Eye (tissue), 1 donor: ENCODE measurements at places on chromosomes 16 and 17.

DNA sequence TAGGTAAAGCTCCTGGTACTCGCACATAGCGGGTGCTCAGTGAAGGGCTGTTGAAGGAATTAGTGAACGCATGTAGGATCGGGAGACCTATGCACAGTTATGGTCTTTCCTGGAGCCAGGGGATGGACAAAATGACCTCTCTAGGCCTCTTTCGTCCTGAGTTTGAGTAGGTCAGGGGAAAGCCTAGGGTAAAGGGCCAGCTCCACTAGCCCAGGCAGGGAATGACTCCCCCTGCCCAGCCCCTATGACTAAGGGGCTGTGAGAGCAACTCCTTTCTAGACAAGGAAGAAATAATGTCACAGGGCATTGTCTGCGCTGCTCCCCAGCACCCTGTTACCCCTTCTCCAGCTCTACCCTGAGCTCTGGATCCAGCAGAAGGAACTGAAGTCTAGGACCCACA, 24.6 kb upstream of the FMNL1 start:
- DNase-seq, result no peak

DNA sequence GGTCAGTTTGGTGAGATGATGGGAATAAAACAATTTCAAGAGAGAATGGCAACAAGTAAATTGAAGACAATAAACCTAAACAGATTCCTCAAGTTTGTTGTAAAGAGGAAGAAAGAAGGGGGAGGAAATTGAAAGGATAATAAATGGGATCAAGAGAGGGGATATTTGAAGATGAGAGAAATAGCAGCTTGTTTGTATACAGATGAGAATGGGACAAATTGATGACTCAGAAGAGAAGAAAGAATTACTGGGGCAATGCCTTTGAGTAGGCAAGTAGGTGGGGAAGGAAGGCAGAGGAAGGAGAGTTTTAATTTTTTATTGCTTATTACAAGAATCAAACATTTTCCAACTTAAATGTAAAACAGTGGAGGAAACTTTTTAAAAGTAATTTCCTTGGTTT, 98.3 kb downstream of the CHD9 start:
- no peak for DNase-seq

GRCh38 chr17:81690066-81690465, 6.3 kb downstream of the HGS start:
- DNase-seq, result no peak

- DNase-seq, result no peak
Observed at GRCh38 chr17:72520665-72521303, 400.0 kb downstream of the SOX9 start.

DNA sequence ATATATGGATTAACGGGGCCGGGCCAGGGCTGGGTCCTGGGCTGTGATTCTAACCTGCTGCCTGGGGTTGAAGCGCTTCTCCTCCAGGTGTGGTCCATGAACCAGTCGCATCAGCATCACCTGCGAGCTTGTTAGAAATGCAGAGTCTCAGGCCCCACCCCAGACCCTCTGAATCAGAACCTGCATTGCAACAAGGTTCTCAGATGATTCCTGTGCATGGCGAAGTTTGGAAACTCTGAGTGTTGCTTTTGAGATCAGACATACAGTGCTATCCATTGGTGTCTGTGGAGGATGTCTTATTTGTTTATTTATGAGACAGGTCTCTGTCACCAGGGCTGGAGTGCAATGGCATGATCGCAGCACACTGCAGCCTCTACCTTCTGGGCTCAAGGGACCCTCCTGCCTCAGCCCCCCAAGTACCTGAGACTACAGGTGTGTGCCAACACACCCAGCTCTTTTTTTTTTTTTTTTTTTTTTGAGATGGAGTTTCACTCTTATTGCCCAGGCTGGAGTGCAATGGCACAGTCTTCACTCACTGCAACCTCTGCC, 99.8 kb downstream of the PITPNC1 start:
- no peak for DNase-seq

DNA sequence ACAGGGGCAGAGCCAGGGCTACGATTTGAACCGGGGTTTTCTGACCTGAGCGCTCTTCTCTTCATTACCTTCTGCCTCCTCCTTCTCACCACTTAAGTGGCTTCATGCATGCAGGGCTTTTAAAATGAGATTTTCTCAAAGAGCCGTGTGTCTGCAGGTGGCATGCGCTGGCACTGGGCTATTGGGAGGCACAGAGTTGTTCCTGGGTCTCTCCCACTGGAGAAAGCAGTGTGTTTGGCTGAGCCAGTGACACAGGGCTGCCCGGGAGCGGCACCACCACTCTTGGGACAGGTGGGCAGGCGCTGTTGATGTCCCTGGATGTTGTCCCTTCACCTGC, 218.8 kb upstream of the CHMP6 start:
- DNase-seq, result no peak

GRCh38 chr17:19309701-19310100, 52.8 kb downstream of the B9D1 start:
- no peak for DNase-seq

DNA sequence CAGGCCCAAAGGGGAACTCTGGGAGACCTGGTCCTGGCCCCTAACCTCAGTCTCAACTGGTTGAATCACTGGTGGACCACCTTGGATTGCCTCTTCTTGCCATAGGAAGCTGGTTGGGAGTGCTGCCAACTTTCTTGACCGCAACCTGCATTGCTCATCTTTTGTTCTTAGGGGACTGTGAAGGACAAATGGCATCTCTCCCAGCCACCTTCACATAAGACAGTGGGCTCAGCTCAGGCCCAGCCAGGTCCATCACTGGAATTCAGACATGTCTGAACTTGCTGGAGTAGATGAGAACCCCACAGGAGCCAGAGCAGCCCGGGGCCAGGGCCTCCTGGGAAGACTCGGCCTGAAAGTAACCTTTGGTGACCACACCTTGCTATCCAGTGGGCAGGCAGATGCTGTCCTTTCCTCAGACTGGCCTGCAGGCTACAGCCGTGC, 18.8 kb downstream of the ADORA2B start:
- no peak for DNase-seq

DNA sequence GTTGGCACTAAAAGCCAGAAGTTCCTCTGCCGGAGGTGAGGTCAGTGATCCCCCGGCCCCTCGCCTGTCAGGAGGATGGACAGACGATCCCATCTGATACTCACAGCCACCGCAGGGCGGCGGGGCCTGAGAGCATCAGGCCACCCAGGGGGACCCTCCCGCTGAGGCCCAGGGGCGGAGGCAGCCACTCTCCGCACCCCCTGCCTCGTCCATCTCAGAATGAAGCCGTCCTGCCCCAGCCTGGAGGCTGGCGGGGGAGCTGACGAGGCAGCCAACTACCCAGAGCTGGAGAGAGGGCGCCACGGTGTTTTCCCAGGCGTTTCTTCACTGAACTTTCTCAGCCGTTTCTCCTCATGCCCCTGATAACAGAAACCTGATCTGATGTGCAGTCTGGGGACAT, 22.6 kb downstream of the TPSD1 start:
- DNase-seq, result peak; percentile 34

DNA sequence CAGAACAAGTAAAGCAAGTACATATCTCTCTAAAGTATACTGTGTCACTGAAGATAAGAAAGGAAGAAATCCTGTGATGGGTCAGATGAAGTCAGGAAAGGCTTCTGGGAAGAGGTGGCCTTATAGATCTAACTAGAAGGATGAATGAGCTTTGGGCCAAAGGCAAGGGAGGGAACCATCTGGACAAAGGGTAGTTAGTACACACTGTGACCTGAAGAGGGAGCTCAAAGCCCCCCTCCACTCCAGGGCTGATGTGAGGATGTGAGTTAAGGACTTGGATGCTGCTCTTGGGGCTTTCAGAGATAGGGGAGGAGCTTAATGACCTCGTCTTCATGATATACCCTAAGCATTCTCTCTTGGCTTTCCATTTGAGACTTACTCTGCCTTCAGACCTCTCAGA, 185.3 kb upstream of the CACNG3 start:
- peak; percentile 76 for DNase-seq

DNA sequence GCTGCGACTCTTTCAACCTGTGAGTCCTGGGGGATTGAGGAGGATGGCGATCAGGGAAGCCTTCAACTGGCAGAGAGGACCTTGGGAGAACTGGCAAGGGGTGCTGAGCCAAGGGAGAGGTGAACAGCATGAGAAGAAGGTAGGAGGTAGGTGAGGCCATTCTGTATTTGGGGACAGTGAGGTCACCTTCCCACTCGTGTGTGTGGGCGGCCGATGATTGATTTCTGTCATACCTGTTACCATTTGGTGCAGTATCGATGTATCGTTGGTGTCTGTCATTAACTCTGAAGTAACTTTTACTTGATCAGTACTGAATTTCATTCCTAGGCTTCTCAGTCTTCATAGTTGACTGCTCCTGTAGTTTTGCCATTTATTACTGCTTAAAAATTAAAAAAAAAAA, 3.8 kb downstream of the ARSG start:
- no peak for DNase-seq

DNA sequence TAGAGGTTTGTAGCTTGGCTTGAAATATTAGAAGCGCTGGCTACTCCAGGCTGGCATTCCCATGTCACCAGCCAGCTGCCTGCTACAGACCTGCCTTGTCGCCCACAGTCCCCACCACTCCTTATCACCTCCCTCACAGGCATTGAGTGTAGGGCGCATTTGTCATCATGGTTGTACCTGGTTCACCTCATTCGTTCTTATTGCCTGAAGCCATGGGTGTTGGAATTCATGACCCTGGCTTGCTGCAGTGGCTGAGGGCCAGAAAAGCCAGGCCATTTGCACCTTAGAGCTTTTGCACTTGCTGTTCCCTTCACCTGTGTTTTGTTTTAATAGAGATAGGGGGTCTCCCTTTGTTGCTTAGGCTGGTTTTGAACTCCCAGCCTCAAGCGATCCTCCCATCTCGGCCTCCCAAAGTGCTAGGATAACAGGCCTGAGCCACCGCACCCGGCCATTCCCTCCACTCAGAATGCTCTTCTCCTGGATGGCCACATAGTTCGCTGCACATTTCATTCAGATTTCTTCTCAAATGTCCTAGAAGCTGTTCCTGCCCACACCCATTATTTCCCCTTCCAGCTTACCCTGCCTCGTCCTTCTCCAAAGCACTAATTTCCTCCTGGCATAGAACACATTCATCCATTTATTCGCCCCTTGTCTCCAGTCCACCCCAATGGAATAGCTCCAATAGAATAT, 97.6 kb downstream of the C16orf78 start:
- DNase-seq, result no peak

DNA sequence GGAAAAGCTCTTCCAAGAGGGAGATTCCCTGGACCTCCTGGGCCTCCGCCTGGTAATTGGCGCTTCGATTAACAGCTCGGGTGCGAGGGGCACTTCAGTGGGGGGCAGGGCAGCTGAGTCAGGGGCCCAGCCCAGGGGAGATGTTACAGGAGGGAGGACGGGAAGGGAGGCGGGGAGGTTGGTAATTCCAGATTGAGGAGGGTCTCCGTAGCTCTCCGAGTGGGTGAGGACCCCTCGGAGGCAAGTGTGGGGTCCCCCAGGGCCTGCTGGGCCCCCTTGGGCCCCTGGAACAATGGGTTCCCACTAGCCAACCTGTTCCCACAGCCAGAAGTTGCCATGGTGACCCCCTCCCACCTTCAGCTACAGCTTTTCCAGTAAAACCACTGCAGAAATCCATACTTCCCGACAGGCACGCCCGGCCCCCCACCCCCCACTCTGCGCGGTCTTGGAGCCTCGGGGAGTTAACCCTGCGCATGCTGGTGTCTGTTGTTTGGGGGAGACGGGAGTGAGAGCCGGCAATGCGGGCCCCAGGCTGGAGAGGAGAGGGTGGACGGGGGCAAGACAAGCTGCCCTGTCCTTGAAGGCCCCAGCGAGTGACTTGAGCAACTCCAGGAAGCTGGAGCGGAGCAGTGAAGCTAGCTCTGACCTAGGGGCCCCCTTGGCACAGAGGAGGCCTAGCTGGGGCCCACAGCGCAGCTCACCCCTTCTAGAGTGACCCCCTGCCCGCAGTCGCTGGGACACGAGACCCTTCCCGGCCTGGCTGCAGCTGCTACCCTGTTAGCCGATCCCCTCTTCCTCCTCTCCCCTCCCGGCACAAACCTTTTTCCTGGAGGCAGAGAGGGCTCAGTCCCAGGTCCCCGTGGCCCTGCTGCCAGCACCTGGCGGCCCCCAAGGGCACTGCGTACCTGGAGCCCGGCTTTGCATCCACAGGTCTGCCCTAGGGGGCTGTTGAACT, 37.8 kb downstream of the TMEM235 start:
- peak; percentile 85 for DNase-seq

GRCh38 chr16:69485361-69485760, 60.9 kb downstream of the CYB5B start:
- DNase-seq, result no peak

- no peak for DNase-seq
Observed at GRCh38 chr16:89693289-89693731, 6.8 kb downstream of the CDK10 start.

DNA sequence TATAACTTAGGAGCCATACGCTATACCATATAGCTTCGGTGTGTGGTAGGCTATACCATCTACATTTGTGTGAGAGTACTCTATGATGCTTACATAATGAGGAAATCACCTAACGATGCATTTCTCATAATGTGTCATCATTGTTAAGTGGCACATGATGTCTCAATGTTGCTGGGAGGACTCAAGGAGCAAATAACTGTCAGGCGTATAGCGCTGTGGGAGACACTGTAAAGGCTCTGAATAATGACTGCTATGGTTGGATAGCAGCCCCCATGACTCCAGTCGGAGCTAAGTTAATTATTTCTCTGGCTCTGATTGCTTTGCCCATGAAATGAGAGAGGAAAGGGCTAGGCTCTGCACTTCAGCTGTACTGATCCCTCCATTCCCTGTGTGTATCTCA, 197.2 kb downstream of the RGS9 start:
- no peak for DNase-seq

- no peak for DNase-seq
Observed at GRCh38 chr16:84518804-84519341, 14.4 kb upstream of the MEAK7 start.

GRCh38 chr16:56347166-56347565, 78.2 kb downstream of the AMFR start:
- DNase-seq, result no peak

- no peak for DNase-seq
Observed at GRCh38 chr17:10360578-10360977, 12.2 kb downstream of the MYH13 start.

- DNase-seq, result no peak
Observed at GRCh38 chr17:41796121-41796895, 9.8 kb upstream of the JUP start.

- DNase-seq, result peak; percentile 89
Observed at GRCh38 chr17:5592382-5592781, 8.1 kb upstream of the NLRP1 start.

DNA sequence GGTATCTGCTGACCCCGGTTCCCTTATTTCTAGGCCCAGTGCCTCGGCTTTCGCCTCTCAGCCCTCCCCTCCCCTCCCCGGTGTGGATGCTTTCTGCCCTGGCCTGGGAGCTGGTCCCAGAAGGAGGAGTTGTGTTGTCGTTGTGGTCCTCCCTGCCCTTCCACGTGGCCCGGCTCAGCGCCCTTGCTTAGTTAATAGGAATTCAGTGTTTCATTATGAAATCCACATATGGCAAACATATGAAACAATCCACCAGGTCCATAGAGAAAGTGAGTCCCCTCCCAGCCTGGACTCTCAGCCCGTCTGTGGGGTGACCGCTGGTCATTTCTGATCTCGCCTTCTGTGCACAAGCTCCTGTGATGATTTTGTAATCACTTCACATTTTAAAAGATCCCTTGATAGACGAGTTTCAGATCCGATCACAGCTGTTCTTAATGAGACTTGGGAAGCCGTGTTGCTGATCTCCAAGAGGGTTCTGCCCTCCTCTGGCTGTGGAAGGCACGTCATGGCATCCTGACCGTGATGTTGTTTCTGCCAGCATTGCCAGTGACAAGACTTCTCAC, 112.1 kb downstream of the BANP start:
- peak; percentile 75 for DNase-seq

GRCh38 chr16:17116595-17117322, 354.0 kb downstream of the XYLT1 start:
- no peak for DNase-seq

GRCh38 chr16:89012622-89012995, 35.6 kb upstream of the CBFA2T3 start:
- no peak for DNase-seq
